Skeletal muscle cell (primary cell): ENCODE measurements at places on chromosomes 1 and 21.

DNA sequence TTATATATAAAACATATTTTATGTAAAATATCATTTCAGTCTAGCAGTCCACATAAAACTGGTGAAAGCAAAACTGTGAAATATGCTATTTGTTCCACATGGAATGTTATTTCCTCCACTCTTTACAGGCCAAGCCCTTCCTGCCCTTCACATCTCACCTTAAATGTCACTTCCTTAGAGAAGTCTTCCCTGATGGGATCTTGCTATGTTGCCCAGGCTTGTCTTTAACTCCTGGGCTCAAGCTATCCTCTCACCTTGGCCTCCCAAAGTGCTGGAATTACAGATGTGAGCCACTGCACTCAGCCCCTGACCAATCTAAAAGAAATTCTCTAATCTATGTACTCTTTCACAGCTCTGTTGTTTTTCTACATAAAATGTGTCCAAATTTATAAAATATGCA lies 2.3 kb upstream of the GPR161 start:
- DNase-seq = no peak

DNA sequence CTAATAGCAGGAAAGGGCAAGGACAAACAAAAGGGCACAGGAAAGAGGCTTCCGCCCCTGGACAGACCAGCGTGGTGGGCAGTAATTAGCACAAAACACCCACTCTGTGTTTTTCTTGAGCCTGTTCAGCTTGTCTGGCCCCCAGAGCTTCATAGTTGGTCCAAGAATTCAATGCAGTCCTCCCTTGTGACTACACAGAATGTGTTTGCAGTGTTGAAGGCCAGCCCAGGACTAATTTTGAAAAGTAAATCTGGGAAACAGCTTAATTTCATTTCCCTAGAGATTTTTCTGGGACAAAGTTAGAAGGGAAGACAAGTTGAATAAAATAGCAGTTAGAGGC lies 49.2 kb upstream of the LMO4 start:
- DNase-seq = peak; percentile 45

GRCh38 chr21:42527489-42528158 lies 14.0 kb downstream of the SLC37A1 start:
- no peak for DNase-seq

- DNase-seq = no peak
Observed at GRCh38 chr1:181514298-181515290, 31.3 kb downstream of the CACNA1E start.

DNA sequence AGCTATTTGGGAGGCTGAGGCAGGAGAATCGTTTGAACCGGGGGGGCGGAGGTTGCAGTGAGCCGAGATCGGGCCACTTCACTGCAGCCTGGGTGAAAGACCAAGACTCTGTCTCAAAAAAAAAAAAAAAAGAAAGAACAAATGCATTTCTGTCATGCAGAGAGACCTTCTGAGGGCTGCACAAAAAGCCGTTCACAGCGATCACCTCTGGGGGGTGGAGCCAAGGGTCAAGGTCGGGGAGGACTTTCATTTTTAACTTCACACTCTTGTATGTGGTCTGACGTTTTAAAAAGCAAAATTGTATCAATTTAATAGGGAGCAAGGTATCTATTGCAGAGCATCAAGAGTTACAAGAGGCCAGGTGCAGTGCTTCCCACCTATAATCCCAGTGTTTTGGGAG lies 26.6 kb upstream of the CLDN14 start:
- no peak for DNase-seq

DNA sequence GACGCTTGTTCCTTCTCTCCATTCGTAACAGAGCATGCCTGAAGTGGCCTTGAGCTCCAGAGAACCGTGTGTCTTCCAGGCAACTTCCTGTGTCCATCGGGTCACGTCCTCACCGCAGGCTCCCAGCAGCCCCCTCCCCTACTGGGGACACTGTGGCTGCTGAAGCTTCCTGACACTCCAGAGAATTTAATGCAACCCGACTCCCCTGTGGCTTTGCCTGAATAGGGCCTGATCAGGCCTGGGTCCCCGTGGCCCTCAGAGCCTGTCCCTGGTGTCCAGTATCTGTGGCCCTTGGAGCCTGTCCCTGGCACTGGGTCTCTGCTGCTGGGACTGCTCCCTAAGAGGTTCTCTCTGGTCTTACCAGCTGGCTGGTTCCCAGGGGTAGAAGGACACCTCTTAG lies 219.7 kb upstream of the VAMP3 start:
- no peak for DNase-seq

GRCh38 chr1:205588636-205589035 lies 43.2 kb downstream of the ELK4 start:
- no peak for DNase-seq

GRCh38 chr1:228077565-228078330 lies 4.8 kb upstream of the ARF1 start:
- DNase-seq = no peak

GRCh38 chr1:165355977-165356811 lies at the start of gene LMX1A:
LMX1A (minus strand) TSS chr1:165356715; CDS start chr1:165355559, 1,156 bp downstream.
- DNase-seq = no peak

DNA sequence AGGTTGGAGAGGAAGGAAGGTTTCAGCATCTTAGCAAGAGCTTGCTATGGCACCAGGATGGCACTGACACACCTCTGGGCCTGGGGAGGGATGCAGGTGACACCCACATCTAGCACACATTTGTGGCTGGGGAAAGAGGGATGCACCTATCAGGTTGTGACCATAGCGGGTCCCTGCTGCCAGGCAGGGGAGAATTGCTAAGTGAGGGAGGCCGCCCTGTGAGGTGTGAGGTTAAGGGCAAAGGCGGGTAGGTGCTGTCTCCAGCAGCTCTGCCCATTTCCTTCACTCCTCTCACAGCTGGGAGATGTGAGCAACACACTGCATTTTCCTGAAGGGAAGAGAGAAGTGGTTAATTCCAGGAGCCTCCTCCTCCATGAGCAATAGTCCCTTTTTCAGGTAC lies 83.2 kb upstream of the TLR5 start:
- no peak for DNase-seq

DNA sequence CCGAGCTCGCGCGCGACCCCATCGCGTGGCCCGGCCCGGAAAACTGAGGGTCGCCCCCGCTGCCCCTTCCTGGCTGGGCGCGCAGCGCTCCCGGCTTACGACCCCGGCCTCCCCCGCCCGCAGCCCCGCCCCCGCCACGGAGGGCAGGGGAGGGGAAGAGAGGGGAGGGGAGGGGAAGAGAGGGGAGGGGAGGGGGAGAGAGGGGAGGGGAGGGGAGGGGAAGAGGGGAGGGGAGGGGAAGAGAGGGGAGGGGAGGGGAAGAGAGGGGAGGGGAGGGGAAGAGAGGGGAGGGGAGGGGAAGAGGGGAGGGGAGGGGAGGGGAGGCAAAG lies 6.7 kb upstream of the ANKRD65 start:
- no peak for DNase-seq

GRCh38 chr1:116854403-116854690 lies 55.4 kb upstream of the PTGFRN start:
- no peak for DNase-seq

GRCh38 chr21:35071347-35071746 lies 22.2 kb upstream of the RUNX1 start:
- no peak for DNase-seq

DNA sequence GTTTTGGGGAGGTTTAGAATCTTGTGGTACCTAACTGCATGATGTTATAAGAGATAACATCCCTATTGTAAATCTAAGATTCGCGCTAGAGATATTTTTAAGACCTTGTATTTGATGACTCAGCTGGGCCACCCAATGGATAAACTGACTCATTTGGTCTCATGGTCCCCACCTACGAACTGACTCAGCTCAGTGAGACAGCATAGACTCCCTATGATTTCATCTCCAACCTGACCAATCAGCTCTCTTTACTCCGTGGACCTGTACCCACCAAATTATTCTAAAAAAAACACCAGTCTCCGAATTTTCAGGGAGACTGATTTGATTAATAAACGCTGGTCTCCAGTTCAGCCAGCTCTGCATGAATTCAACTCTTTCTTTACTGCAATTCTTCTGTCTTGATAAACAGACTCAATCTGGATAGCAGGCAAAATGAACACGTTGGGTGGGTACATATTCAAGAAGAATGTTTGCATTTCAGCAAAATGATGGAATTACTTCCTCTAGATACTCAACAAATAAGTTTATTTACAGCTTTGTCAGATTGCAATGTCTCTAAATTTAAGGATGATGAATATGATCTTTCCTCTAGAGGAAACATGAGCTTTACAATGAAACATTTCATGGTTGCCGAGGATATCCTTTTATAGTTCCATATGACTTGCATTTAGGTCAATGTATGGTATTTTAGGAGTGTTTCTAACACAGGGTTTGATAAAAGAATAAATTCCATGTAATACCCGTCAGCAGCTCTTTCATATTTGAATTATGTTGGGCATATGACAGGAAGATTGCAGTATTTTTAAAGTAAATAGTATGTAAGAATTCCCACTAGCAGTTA lies 516.6 kb upstream of the RGS18 start:
- DNase-seq = peak; percentile 24

GRCh38 chr1:245301162-245301580 lies 146.4 kb downstream of the KIF26B start:
- no peak for DNase-seq

- DNase-seq = no peak
Observed at GRCh38 chr1:151972542-151973248, 21.0 kb downstream of the S100A10 start.

- no peak for DNase-seq
Observed at GRCh38 chr1:211699059-211699458, 23.6 kb upstream of the NEK2 start.

DNA sequence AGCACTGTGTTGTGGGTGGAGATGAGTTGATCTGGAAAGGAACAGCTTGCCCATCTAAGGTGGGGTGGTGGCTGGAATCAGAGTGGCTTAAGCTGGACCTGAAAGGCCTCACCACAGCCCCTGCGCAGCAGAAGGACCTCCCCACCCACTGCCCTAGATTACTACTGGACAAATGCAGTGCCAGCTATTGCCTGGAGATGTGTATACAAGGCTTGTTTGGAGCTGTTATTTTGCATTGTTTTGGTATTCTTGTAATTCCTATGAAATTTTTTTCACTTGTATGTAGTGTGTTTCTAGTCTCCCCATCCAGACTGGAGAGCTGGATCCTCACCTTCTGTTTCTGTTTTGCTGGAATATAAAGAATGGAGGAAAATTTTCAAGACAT lies 1.3 kb upstream of the SLC30A1 start:
- DNase-seq = no peak

DNA sequence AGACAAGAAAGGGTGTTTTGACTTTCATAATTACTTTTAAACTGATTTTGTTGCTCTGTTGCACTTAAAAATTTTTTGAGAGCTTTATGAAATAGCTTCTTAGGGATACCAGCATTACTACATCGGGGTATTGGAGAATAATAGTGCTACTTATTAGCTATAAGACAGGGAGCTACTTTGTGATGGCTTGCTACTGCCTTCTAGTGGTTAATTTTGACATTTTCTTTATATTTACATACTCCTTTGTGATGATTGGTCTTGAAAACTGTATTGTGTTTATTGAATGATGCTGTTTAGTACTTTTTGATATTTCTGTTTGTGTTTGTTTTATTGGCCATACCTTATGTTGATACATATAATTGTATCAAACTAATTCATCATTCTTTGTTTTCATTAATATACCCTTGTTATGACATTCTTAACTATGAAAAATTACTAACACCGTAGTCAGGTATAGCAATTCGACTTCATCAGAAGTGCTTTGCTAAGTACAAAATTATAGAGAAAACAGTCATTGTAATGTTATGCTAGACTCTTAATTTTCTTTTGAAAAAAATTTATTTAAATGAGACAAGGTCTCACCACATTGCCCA lies 85.5 kb downstream of the CLIC4 start:
- DNase-seq = peak; percentile 39

GRCh38 chr1:182126272-182126800 lies 64.8 kb upstream of the ZNF648 start:
- DNase-seq = no peak

DNA sequence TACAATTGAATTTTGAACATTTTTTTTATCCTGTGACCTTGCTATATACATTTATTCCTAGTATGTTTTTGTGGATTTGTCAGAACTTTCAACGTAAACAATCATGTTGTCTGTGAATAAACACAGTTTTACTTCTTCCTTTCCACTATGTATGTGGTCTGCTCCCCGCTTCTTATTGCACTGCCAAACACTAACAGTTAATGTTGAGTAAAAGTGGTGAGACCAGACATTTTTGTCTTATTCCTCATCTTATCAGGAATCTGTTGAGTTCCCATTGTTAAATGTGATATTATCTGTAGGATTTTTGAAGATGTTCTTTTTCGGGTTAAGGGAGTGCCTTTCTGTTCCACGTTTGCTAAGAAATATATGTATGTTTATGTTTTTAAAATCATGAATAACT lies 45.9 kb downstream of the CAMSAP2 start:
- DNase-seq = no peak

DNA sequence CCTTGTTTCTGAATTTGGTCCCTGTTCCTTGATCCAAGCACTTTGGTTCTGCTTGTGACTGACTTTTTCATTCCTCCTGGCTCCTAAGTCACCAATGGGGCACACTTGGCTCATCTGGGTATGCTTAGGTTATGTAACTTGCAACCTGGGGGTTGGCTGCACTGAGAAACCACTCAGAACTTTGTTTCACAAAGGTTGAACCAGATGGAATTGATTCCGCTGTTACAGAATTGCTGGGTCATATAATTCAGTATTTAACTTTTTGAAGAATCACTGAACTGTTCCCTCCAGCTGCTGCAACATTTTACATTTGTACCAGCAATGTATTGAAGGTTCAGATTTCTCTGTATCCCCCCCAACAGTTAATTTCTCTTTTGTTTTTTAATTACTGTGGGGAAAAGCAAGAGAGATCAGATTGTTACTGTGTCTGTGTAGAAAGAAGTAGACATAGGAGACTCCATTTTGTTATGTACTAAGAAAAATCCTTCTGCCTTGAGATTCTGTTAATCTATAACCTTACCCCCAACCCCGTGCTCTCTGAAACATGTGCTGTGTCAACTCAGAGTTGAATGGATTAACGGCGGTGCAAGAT lies 9.6 kb upstream of the NVL start:
- no peak for DNase-seq

DNA sequence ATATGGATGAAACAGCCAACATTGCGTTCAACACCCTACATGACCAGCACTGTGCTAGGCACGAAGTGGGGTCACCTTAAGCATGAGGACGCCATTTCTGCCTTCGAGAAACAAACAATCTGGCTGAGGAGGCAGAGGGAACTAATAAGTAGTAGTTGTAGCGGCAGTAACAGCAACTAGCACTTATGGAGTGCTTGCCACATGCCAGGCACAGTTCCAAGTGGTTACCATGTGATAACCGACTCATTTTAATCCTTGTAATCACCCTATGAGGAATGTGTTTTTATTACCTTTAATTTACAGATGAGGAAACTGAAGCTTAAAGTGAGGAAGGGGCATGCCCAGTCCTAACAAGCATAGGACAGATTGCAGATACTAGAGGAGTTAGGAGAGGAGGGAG lies 33.7 kb downstream of the KCND3 start:
- no peak for DNase-seq
